ENCODE measurements at places on chromosomes 13 and 19.

DNA sequence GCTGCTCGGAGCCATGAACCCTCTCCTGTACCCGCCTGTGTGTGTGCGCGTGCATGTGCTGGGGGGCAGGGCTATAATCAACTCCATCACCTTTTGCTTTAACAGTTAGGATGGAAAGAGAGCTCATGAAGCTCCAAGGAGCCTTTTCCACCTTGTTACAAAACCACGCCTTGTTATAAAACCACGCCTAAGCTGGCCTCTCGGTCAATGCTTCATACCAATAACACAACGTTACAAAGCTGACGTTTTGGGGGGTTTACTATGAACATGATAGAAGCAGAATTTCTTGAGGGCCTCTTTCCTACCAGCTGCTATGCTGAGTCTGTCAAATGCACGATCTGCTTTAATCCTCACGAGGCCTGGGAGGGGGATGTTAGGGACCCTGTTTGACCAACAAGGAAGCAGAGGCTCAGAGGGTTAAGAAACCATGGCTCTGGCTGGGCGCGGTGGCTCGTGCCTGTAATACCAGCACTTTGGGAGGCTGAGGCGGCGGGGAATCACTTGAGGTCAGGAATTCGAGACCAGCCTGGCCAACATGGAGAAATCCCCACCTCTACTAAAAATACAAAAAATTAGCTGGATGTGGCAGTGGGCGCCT lies 11.9 kb downstream of the CAPS start:
- no peak for DNase-seq

DNA sequence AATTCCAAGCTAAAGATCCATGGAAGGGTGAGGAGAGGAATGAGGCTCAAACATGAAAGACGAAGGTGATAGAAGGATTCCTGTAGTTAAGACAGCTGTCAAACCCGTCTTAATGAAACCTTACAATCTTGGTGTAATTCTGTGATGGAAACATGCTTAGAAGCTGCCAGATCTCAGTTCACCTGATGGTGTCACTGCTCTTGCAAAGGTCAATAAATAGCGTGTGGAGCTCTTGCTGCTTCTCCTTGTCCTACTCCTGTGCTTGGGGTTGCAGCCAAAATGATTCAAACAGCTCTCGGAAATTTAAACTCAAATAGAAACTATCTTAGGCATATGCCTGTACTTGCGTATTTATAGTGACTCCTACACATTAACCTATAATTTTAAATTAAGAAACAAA lies 1705.0 kb downstream of the OLFM4 start:
- DNase-seq: no peak

GRCh38 chr13:92602560-92602959 lies 624.0 kb upstream of the GPC6 start:
- no peak for DNase-seq

- no peak for DNase-seq
These were observed 106.4 kb downstream of the INSR start for GRCh38 chr19:7187605-7188339.

- no peak for DNase-seq
These were observed 85.9 kb downstream of the SLITRK1 start for GRCh38 chr13:83796364-83796763.

GRCh38 chr13:113820813-113821651 lies 42.8 kb downstream of the GAS6 start:
- peak; percentile 42 for DNase-seq

DNA sequence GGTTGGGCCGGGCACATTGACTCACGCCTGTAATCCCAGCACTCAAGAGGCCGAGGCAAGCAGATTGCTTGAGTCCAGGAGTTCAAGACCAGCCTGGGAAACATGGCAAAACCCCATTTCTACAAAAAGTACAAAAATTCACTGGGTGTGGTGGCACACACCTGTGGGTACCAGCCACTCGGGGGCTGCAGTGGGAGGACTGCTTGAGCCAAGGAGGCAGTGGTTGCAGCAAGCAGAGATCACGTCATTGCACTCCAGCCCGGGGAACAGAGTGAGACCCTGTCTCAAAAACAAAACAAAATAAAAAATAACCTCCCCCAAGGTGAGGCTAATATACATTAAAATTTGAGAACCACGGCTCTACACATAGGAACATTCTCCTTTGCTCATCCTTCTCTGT lies 24.9 kb downstream of the NLRP13 start:
- no peak for DNase-seq

GRCh38 chr13:45847554-45848224 lies 3.9 kb downstream of the SIAH3 start:
- no peak for DNase-seq

GRCh38 chr19:17648097-17648660 lies 40.0 kb downstream of the UNC13A start:
- no peak for DNase-seq

Measured in nephron progenitor cell (in vitro differentiated cells).